KG1 (cell line): ENCODE measurements at places on chromosomes 4 and X.

- no peak for DNase-seq
Measured at GRCh38 chr4:26468283-26468949, 21.9 kb downstream of the CCKAR start.

- DNase-seq = no peak
Measured at GRCh38 chr4:6719611-6720179, 3.7 kb downstream of the BLOC1S4 start.

DNA sequence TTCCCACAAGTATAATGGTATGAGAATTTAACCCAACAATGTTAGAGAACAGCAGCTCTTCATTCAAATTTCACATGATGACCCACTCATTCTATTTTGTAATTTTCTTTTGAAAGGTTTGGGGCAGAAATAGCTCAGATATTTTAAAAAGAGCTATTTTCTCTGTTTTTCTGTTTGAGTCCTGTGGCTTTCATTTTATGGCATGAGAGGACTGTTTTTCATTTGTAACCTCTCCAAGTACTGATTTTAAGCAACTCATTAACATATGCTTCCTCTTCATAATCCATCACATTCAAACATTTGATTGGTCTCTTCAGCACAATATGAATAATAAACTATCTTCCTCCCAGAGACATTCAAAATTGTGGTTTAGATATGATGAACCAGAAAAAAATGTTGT, 129.0 kb upstream of the TEX13A start:
- DNase-seq = no peak

DNA sequence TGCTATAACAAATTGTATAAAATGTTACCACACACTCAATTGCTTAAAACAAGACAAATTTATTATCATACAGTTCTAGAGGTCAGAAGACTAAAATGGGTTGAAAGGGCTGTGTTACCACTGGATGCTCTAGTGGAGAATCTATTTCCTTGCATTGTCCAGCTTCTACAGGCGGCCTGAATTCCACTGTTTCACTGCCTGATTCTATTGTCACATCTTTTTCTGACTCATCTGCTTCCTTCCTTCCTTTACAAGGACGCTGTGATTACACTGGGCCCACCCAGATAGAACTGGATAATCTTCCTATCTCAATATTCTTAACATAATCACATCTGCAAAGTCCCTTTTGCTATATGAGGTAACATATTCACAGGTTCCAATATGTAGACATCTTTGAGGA, 19.4 kb upstream of the ARMCX1 start:
- DNase-seq = no peak

DNA sequence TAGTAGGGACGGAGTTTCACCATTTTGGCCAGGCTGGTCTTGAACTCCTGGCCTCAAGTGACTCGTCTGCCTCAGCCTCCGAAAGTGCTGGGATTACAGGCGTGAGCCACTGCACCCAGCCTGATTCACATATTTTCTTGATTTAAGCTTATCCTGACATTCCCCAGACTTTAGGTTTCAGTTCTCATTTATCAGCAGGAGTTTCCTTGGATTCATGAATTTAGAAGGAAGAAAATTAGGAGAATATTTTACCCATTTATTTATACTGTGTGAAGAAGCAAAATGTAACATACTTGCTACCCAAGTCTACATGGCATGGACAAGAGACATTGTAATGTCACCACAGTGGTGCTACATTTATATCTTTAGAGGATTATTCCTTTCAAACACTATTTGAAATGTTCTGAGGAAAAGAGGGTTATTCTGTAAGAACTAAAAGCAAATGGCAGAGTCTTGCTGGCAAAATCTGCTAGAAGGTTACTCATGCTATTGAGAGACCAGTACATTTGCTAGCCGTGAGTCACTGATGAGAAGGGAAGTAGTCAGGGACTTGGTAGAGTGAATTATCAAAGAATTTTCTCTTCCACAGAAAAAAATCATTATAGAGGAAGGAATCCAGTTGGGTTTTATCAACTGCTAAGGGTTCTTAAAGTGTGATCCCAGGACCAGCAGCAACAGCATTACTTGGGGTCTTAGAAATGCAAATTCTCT, 26.1 kb upstream of the CFAP299 start:
- no peak for DNase-seq

DNA sequence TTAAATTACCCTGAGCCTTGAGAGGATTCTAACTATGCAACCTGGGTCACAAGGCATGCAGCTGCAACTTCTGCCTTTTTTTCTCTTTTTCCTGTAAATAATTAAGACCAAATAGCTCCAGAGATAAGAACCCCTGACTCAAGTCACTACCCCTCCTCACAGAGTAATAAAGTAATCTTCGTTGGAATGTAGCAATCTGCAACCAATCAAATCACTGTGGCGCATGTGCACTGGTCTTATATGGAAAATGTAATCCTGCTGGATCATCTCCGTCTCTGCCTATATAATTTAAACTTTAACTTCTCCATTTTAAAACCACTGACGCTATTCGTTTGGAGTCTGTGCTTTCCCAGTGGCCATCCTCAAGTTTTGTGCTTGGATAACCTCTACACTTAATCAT, 6.1 kb upstream of the EFHC2 start:
- DNase-seq = no peak

DNA sequence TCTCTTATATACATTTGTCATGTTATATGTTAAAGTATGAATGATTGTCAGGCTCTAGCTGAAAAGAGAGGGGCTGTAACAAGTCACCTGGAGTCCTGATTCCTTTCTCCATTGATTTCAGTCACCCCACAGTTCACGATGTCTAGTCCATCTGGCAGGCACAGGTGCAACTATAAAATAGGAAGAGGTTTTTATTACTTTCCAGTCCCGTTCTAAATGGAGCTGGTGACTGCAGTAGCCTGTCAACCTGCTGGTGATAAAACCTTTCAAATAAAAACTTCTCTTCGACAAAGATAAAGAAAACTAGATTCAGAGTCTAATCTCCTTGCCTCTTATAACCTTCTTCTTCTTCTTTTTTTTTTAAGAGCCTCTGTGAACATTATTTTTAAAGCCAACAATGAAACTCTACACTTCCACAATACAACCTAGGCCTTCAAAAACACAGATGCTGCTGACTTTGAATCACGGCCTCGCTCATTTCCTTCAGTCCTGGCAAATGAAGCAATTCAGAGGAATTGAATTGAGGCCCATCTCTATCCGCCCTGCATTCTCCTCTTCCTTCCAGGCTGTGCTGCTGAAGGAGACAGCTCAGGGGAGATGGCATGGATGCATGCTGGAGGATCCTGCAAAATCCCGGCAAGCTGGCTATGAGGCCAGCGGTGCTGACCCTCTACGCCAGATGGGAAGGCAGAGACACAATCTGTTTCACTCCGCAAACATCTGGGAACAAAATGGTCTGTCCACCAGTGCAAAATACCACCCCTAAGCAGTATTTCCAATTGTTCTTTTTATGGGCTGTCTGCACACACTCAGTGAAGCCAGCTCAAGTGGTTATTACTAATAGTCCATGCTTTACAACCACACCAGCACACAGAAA, 27.3 kb upstream of the CDKN2AIP start:
- no peak for DNase-seq

DNA sequence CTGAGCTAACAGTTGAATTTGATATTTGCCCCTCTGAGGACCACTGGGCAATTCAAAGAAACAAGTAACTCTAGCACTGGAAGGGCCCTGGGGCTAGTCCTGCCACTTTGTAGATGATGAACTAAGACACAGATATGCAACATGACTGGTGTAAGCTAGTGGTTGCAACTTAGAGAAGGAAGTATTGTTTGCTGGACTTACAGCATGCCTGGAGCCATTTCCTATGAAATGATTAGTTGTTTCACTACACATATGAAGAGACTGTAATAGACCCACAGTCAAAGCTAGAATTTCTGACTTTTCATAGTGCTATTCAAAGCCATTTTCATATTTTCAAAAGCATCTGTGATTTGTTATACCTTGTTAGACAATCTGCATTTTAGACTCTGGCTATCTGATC, 96.2 kb downstream of the TSPAN7 start:
- no peak for DNase-seq

GRCh38 chr4:55358668-55359067, 12.6 kb downstream of the SRD5A3 start:
- no peak for DNase-seq

DNA sequence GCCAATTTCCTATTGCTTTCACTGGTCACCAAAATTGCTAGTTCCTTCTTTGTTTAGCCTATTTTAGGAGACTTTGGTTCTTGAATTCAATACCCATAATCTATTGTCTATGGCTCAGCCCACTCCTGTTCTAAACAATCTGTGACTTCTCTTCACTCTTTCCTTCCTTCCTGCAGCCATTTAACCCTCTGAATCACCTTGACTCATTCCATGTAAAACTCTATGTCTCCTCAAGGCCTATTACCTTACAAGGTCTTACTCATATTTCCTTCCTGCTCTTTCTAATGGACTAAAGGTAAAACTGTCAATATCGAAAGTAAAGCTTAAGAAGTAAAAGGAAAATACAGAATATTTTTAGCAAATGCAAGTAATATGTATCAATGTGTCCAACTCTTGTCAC, 301.6 kb downstream of the ARHGAP24 start:
- no peak for DNase-seq

DNA sequence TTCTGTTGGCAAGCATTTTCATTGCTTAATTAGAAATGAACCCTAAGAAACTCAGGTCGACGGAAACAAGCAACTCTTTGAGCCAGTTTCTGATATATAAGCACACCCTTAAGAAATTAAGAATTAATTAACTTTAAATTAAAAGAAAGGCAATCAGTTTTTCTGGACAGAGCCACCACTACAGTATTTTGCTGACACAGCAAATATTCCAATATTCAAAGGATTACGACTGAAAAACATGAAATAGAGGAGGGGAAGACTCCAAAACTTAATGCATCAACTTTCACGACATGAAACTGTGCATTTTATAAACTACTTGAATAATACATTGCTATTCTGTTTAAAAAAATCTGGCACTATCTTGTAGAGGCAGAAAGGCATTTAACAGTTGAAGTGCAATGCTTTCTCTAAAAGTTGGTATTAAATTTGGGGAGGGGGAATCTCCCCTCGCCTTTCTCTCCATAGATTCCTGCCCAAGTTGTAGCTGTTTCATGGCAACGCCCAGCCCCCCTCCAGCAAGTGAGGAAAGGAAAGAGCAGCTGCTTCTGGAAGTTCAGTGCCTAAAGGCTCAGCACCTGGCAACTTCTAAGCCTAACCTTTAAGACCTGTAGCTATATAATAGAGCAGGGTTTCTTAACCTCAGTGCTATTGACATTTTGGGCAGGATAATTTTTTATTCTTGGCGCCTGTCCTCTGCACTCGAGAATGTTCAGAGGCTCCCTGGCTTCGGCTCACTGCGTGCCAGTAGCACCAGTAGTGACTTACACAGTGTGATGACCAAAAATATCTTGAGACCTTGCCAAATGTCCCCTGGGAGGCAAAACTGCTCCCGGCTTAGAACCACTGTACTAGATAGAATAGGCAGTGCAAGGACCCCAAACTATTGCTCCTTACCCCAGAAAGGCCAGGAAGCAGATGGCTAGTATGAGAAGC, 6.7 kb upstream of the ZCCHC18 start:
- DNase-seq = no peak

DNA sequence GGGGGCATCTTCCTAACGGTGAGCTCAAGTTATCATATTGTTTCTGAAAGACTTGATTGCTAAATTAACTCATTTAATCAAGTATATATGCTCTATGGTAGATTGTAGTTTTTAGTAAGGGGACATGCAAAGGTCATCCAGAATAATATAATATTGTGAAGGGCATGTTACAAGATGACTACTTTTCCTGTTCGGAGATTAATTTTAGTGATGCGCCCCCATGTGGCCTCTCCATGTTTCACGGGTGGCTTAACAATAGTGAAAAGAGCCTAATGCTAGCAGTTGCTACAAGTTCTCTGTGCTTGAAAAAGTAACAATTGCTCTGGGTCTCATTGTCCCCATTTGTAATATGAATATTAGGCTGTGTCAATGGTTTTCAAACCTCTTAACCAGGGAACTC, 12.2 kb downstream of the SMPX start:
- peak; percentile 1 for DNase-seq

- no peak for DNase-seq
Measured at GRCh38 chr4:132114885-132115284, 1034.2 kb upstream of the PCDH10 start.

- DNase-seq = no peak
Measured at GRCh38 chr4:27101126-27101525, 240.5 kb downstream of the STIM2 start.

DNA sequence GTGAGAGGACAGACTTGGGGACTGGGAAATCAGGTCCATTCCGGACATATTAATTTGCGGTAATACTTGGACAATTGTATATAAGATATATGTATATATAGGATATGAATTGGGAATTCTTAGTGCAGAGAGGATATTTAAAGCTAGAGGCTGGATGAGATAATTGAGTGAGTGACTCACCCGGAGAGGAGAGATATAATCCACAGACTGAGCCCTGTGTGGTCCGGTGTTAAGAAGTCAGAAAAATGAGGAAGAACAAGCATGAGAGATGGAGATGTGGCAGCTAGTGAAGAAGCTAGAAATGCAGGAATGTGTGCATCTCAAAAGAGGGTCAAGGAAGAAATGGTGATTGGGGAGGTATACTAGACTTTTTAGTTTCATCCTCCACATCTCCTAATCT, 336.2 kb downstream of the SLC7A11 start:
- DNase-seq = no peak

DNA sequence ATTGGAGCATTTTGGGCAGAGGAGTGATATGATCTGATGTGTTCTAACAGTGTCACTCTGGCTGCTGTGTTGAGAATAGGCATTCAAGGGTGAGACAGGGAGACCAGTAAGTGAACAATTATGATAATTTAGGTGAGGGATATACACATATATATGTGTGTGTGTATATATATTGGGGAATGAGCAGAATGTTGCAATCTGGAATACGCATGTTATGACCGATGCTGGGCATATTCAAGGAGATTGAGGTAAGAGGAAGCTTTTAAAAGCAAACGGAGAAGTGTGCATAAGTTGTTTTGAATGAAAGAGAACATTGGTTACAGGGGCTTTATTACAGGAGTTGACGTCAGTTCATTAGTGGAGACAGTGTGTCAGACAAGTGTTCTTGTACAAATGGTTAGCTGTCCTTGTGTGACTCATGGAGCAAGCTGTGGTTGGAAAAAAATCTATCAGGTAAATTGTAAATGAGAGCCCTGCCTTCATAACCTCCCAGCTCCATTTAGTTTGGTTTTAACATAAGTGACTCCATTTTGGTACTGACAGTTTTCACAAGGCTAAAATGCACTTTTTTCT, 442.5 kb upstream of the LCORL start:
- DNase-seq = no peak

DNA sequence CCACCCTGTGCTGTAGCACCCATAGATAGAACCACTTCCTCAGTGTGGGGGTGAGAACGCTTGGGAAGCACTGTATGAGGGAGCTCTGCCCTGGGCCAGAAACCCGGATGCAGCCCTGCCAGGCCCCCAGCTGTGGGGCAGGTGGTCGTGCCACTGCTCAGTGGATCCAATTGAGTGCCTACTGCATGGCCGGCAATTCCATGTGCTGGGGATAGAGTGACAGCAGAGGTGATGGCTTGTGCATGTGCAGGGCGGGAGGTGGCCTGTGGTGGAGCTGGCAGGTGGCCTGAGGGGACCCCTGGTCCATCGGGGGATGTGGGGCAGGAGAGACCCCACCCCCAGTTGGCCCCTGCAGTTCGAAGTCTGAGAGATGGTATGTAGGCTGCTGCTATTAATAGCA, 60.4 kb downstream of the TRMT44 start:
- DNase-seq = no peak
